ENCODE measurements at places on chromosomes 5 and 9.
A peak's percentile ranks its signal among the peaks of the same experiment; 100 is the strongest.

DNA sequence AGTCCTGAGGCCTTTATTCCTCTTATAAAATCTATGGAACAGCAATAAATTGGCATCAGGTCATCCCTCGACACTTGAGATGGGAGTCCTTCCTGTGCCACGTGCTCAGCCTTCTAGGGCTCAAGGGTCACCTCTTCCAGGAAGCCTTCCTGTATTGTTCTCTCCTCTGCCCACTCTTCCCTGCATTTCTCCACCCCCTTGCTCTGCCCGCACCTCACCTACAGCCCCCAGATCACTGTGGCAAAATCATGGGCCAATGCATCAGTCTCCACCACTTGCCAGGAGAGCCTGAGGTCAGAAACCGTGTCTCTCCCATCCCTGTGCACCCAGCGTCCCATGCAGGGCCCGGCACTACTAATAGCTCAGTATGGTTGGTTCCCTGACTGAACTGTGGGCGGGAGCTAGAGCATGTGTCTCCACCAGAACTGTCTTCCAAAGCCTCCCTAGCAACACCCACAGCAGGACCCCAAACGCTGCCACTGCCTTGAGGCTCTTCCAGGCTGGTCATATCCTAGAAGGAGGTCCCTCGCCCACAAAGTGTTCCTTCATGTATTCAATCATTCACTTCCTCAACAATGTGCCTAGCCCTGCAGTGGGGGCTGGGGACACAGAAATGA lies 13.5 kb downstream of the DUSP1 start:
- DNase-seq = no peak

DNA sequence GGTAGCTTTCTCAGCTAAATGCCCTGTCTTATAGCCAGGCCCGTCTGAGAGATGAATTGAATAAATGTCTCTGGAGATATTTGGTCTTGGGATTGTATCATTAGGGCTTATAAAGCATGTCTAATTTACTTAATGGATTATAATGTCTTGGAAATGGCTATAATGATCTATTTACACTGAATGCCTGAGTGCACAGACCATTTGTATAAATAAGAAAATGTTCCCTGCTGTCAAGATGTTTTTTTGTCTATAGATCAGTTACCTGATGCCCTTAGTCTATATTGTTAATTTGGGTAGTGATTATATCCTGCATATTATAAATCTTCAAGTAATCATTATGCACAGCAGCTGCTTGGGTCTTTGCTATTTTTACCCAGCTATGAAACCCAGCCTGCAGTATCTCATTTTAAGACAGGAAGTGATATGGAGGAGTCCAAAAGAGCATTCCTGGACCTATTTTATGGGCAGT lies 112.9 kb upstream of the ACTBL2 start:
- peak; percentile 75 for DNase-seq

DNA sequence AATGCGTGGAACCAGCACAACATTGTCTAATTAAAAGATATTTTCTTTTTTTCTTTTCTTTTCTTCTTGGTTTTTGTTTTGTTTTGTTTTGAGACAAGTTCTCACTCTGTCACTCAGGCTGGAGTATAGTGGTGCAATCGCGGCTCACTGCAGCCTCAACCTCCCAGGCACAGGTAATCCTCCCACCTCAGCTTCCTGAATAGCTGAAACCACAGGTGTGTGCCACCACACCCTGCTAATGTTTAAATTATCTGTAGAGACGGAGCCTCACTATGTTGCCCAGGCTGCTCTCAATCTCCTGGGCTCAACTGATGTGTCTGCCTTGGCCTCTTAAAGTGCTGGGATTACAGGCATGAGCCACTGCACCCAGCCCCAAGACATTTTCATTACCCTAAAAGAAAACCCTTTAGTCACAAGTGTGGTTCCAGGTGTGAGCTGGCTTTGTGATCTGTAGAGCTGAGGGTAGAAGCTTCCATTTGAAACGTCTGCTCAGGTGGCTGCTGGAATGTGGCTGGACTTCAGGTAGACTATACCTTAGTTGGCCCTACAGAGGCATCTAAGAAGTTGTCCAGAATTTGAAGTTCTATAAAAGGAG lies 19.1 kb upstream of the NEK6 start:
- no peak for DNase-seq

- DNase-seq = no peak
These were observed 48.3 kb upstream of the HRH2 start for GRCh38 chr5:175609526-175609925.

- no peak for DNase-seq
These were observed 189.2 kb downstream of the TSSK1B start for GRCh38 chr5:113245427-113246225.

DNA sequence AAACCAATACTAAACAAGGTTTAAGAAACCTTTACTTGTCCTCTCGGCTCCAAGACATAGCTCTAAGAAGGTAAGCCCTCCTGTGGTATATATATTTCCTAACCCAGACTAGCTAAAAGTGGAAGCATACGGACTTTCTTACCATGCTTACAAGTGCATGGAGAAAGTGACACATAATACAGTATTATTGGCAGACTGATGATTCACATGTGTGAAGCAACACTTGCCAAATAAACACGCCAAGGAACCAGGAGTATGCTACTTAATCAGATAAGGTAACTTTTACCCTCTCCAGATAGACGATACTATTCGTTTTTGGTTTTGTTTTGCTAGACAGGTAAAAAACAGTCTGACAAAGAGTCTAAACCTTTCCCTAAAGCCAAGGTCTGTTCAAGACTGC lies 264.1 kb downstream of the MLLT3 start:
- no peak for DNase-seq

GRCh38 chr9:134032456-134033222 lies 7.4 kb downstream of the BRD3OS start:
- DNase-seq = no peak

DNA sequence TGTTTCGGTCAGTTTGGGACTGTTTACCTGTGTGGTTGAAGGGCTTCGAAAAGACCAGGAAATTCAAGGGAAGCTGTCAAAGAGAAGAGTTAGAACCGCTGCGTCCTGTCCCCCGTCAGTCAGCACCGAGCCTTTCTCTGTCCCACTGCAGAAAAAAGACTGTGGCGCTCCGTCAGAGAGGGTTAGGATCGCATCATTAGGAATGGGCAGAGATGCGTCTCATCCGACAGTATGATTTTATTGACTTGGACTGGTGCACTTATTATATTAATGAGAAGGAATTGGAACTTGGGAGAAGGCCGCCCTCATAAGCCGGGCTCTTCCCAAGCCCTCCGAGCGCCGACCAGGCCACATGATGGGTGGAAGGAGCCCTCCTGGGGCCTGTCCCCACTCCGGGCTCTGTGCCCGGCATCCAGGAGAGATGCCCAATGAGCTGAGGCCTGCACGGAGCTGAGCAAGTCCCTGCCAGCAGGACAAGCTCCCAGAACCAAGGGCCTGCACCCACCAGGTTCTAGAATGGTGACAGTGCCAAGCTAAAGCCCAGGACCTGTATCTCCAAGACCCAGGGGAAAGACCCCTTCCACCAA lies 71.5 kb downstream of the NEK6 start:
- DNase-seq = no peak

GRCh38 chr9:33851301-33851700 lies 34.3 kb downstream of the UBE2R2 start:
- DNase-seq = peak; percentile 12

DNA sequence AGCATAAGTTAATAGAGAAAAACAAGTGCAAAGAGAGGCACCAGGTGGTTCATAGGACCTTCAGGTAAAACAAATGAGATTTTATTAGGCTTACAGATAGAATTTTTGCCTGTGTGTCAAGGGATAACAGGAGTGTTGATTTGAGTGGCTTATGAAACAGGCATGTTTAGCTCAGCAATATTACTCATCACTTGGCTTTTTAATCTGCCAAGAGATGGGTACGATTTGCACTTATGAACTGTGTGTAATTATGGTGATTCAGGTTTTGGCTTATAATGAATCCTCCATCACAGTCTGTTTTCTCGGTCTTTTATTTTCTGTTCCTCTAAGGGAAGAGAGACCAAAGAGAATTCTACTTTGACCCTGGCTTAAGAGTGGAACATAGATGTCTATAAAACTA lies 199.3 kb downstream of the DMRTA1 start:
- no peak for DNase-seq

DNA sequence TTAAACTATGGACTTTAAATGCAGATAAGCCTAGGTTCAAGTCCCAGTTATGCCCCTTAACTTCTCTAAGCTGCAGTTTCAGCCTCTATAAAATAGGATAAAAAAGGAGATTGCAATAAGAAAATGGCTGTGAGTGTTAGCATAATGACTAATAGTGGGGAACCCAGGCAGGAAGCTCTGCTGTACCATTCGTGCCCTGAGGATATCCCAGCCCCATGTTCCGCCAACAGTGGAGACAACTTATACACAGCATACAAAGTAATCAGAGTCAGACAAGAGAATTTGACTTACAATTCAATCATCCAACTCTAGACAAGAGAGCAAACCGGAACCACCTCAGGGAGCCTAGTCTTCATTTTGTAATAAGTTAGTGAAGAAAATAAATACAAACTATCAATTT lies 141.5 kb upstream of the FSTL4 start:
- DNase-seq = no peak

Measured in NCI-H1105 treated with DMSO at 0.1 percent for 48 hours (cell line).